ENCODE measurements at places on chromosomes 4 and X.

GRCh38 chrX:117998171-117998570 is 118.4 kb downstream of the KLHL13 start:
- no peak for DNase-seq

- DNase-seq, result no peak
Measured at GRCh38 chrX:153960077-153960476, 11.5 kb downstream of the HCFC1 start.

GRCh38 chr4:127347936-127348335 is 284.8 kb upstream of the INTU start:
- DNase-seq, result no peak

- peak; percentile 33 for DNase-seq
Measured at GRCh38 chr4:140372751-140373327, 607 bp upstream of the SCOC start.

- DNase-seq, result no peak
Measured at GRCh38 chr4:152166567-152166966, 369.3 kb downstream of the FBXW7 start.
